ENCODE measurements at places on chromosomes 13 and 19.

- no peak for DNase-seq
These were observed 9.8 kb downstream of the PARP4 start for GRCh38 chr13:24502533-24503378.

DNA sequence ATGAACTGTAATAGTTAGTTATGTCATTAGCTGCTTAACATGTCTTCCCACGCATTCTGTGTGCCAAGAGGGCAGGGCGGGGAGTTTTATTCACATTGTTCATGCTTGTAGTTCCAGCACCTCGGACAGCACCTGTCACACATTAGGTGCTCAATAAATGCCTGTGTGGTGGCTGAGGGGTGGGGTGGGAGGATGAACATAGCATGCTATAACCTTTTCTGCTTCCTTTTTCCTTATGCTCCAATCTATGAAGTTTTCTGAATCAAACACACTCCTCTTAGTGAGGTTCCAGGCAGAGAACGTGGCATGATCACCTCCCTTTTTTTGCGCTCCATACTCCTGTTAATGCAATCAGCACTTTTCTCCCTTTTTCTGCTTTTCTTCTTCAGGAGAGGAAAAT lies 15.8 kb upstream of the PTPRS start:
- no peak for DNase-seq

- DNase-seq, result no peak
These were observed 110.8 kb downstream of the RXFP2 start for GRCh38 chr13:31850041-31850555.

GRCh38 chr13:31248361-31248760 lies 48.6 kb downstream of the B3GLCT start:
- no peak for DNase-seq

GRCh38 chr13:22235950-22236290 lies 565.0 kb downstream of the FGF9 start:
- no peak for DNase-seq

DNA sequence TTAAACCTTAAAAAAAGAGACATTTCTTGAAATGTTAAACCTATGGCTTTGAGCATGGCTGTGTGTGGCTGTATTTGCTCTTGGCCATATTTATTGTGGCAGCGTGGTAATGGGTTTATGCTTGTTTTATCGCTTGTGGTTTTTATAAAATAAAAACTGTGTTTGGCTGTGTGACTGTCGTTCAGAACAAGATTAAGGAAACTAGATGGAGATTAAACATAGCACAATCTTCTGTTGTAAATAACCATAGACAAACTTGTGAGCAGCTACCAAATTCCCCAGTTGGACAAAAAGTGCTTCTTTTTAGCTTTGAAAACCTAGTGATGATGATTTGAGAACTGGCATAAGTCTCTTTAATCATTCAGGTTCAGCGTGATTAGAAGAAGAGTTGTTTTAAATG lies 191.0 kb downstream of the GGACT start:
- DNase-seq, result no peak

GRCh38 chr19:53511933-53512374 lies 26.0 kb upstream of the ZNF331 start:
- no peak for DNase-seq

DNA sequence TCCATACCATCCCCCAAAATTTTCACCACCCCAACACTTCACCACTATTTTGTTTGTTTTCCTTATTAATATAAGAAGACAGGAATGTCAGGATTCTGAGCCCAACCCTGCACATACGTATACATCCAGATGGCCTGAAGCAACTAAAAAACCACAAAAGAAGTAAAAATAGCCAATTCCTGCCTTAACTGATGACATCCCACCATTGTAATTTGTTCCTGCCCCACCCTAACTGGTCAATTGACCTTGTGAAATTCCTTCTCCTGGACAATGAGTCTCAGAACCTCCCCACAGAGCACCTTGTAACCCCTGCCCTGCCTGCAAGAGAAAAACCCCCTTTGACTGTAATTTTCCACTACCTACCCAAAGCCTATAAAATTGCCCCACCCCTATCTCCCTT lies 132.5 kb downstream of the ZNF675 start:
- DNase-seq, result no peak

DNA sequence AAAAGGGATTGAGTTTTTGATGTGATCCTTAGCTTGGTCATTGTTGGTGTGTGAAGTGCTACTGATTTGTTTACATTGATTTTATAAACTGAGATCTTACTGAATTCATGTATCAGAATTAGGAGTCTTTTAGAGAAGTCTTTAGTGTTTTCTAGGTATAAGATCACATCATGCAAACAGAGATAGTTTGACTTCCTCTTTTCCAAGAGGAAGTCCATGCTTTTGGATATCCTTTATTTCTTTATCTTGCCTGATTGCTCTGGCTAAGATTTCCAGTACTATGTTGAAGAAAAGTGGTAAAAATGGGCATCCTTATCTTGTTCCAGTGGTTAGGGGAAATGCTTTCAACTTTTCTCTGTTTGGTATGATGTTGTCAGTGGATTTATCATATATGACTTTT lies 561.2 kb upstream of the SLITRK1 start:
- no peak for DNase-seq

DNA sequence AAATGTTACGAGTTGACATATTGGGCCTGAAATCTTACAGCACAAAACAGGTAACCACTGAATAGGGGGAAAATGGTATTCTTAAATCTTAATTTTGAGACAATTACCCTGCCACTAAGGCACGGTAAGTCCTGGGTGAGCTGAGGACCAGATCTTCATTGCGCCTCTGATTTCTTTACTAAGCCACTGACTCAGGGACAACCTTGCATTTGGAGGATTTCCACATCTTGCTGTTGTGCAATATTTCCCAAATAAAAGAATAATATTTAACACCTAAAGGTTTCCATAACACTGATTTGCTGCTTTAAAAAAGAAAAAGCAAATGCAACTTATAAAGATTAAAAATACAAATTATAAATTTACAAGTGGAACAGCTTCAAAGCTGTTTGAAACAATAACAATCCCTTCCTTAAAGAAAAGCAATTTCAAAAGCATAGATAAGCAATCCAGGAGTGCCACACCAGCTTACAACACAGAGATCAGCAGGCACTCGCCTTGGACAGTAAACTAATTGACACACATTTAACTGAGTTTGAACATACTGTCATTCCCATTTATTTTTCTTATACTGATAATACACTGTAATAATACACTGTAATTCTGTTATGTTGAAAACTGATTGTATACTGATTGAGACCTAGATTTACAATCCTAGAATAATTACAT lies 79.6 kb upstream of the DOCK9 start:
- DNase-seq, result no peak

DNA sequence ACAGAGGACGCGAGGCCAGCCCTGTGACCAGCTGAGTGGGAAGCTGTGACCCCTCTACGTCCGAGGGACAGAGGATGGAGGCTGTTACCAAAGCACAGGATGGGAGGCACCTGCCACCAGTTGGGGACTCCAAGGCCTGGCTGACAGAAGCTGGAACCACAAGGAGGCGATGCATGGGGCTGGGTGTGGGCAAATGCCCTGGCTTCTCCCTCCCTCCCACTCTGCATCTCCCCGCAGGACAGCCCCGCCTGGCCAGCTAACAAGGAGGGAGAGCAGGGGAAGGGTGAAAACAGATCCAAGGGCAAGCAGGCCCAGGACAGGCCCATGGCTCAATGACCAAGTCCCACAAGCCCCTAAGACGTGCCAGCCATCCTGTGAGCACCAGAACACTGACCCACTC lies 28.6 kb downstream of the AKT2 start:
- no peak for DNase-seq

DNA sequence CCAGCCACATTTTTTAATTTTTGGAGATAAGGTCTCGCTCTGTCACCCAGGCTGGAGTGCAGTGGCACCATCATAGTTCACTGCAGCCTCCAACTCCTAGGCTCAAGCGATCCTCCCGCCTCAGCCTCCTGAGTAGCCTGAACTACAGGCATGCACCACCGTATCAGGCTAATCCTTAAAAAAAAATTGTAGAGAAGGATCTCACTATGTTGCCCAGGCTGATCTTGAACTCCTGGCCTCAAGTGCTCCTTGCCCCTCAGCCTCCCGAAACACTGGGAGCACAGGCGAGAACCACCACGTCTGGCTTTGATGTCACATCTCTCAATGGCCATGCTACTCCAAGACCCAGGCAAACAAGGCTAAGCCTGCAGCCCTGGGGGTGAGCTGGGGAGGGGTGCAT lies 21.2 kb downstream of the PRKCSH start:
- no peak for DNase-seq

DNA sequence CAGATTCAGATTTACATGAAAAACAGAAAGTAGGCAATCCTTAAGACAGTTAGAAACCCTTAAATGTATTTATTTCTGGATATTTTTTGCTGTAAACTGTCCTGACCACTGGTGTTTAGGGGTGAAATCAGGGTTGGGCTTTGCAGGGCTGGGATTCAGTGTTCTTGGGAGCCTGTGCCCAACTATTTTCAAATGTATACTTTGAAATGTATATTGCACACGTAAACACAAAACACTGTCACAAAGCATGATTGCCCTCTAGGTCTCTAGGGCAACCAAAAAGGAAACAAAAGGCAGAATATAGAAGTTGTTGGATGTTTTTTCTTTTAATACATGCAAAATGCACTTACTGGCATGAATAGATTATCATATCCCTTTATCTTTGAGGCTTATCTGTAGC lies 1185.4 kb downstream of the DIAPH3 start:
- no peak for DNase-seq

DNA sequence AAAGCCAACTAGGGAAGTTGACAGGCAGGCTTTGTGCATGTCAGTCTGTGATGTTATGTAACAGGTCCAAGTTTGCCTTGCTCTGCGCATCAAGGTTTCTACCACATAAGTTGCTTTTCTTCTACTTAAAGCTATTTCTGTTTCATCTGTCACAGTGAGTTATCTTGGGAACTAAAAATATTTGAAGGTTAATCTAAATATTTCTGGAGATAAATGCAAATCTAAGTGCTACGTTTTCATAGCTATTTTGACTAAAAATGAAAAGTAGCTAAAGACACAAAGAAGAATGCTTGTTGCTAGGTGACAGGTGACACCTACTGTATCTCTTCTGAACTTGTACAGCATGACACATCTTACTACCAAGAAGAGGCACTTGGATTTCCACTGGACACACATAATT lies 135.6 kb downstream of the KLF12 start:
- no peak for DNase-seq

GRCh38 chr19:9498183-9498902 lies at the start of gene ZNF560:
TSS of gene ZNF560 (minus strand) at chr19:9498616. CDS start at chr19:9475313, 23,303 bp downstream.
- DNase-seq, result no peak

GRCh38 chr13:55577082-55577846 lies 1563.5 kb upstream of the PRR20A start:
- no peak for DNase-seq

DNA sequence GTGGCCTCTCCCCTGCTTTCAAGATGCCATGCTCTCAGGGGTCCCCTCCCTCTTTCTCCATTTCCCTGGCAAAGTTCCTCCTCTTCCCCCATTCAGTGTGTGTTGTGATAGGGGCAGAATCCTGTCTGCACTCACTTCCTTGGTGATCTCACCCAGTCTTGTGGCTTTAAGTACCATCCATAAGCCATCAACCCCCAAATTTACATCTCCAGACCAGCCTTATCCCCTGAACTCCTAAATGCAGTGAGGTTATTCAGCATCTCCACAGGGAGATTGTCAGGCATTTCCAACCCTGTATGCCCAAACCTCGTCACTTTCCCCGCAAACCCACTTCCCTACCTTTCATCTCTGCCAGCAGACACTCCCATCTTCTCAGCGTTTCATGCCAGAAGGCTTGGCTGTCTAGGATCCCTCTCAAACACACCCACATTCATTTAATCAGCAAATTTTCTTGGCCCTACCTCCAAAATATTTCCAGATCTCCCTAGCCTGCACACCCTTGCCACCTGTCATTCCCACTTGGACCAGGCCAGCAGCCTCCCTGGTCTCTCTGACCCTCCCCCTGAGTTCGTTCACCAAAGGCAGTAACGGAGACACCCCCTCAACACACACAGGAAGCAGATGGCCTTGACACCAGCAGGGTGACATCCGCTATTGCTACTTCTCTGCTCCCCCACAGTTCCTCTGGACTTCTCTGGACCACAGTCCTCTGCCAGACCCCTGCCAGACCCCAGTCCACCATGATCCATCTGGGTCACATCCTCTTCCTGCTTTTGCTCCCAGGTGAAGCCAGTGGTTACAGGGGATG lies at the start of gene HCST:
Gene HCST (plus strand): TSS at position 676 of the 808 bp plus-strand sequence. CDS start 65 bp downstream, at position 741.
- DNase-seq, result no peak

GRCh38 chr13:93847162-93847561 lies 620.6 kb downstream of the GPC6 start:
- no peak for DNase-seq

DNA sequence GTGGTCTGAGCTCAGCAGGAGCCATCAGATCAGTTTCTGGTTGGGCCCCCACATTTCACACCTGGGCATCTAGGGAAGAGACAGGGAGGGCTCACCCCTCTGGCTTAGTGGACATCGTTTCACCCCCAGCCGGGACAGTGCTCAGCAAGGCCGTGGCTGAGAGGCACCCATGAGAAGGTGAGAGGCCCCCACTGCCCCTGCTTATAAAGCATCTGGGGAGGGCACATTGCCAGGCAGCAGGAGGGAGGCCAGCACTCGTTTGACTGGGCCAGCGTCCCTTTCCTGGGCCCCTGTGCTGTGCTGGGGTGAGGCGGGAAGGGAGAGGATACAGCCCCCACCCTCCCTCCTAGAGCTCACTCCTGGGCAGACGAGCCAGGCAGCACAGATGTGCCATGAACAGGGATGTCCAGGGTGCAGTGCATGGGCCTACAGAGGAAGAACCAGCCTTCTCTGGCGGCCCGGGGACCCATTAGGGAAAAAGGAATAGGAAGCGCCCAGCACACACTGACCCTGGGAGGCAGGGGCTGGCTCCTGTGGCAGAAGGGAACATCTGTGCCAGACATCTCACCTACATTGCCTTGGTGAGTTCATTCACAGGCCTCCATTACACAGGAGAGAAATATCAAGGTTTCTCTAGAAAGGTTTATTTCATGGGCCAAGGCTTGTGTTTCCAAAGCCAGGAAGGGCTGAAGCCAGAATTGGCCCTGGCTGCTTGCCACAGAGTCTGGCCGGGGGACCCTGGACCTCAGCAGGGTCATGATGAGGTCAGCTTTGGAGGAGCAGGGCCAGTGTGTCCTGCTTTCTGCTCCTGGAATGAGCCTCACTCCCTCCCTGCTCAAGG lies 7.7 kb downstream of the AP1M1 start:
- DNase-seq, result no peak

GRCh38 chr19:3179739-3180293 lies 1.2 kb downstream of the S1PR4 start:
- DNase-seq, result no peak

GRCh38 chr13:72849571-72849970 lies 67.6 kb downstream of the PIBF1 start:
- no peak for DNase-seq

GRCh38 chr19:30173593-30174356 lies 198.4 kb upstream of the ZNF536 start:
- no peak for DNase-seq

GRCh38 chr19:8688930-8689329 lies 9.7 kb downstream of the ACTL9 start:
- no peak for DNase-seq

GRCh38 chr13:30748717-30749116 lies 13.4 kb downstream of the ALOX5AP start:
- no peak for DNase-seq

GRCh38 chr19:12676384-12676792 lies 5.3 kb downstream of the DHPS start:
- no peak for DNase-seq
